ENCODE measurements at places on chromosomes 7 and 10.

- H3K36me3 ChIP-seq = no peaks in the 10 kb centered on the region
- H3K27me3 ChIP-seq = no peaks in the 10 kb centered on the region
- no peak overlapping the region for H3K4me3 ChIP-seq
- no peaks in the 10 kb centered on the region for H3K4me1 ChIP-seq
- no peak for DNase-seq
- no peak overlapping the region for H3K27ac ChIP-seq
Measured at GRCh38 chr7:102153599-102153946, 133.1 kb upstream of the SH2B2 start.

DNA sequence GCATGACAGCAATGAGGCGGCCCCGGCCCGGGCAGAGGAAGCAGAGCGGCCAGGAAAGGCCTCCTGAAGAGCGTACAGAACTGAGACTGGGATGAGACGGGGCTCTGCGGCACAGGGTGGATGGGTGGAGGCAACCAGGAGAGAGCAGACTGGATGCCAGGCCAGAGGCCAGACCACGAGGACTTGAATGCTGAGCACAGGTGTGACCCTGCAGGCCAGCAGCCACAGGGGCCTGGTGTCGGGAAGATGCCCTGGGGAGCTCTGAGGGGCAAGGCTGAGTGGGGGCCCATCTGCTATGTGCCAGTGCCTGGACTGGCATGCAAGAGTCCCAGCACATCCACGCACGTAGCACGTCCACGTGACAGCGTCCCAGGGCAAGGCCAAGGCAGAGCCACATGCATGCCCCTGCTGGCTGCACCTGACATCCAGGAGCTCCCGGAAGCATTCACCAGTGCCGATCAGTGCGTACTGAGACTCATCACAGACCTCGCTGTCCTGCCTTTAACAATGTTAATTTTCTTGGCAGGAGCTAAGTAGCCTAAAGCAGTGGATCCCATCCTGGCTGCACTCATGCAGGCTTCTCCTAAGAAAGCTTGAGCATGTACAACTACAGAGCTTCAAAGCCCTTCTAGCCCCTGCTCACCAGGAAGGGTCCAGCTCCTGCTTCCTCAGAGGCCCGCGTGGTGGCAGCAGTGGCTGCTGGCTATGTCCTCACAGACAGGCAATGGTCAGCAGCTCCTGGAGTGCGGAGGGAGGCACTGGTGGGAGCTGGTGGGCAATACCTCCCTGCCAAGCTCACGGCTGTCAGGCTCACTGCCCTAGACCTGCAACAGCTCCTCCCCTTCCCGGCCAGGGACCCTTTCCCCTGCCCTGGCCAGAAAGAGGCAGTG, 18.0 kb downstream of the GRID1 start:
- H3K4me3 ChIP-seq = no peak overlapping the region
- no peaks in the 10 kb centered on the region for H3K36me3 ChIP-seq
- no peak overlapping the region for H3K27ac ChIP-seq

GRCh38 chr7:39195967-39196366, 218.3 kb downstream of the POU6F2 start:
- DNase-seq = no peak
- H3K27me3 ChIP-seq = no peaks in the 10 kb centered on the region
- H3K4me3 ChIP-seq = no peak overlapping the region
- no peak overlapping the region for H3K27ac ChIP-seq
- no peaks in the 10 kb centered on the region for H3K36me3 ChIP-seq

- no peak overlapping the region for H3K4me3 ChIP-seq
- DNase-seq = no peak
- H3K36me3 ChIP-seq = no peaks in the 10 kb centered on the region
- H3K4me1 ChIP-seq = no peaks in the 10 kb centered on the region
- no peaks in the 10 kb centered on the region for H3K27me3 ChIP-seq
Measured at GRCh38 chr10:73424478-73424877, 8.9 kb downstream of the MSS51 start.
